SK-MEL-5 (cell line): ENCODE measurements at places on chromosomes 3 and 15. TPM values are rescaled to one million over a fixed set of nuclear protein-coding genes. Genes with fewer than 3 reads are reported as not detected.

GRCh38 chr15:70492240-70493177 lies 270.8 kb downstream of the UACA start:
- DNase-seq = peak; percentile 51

DNA sequence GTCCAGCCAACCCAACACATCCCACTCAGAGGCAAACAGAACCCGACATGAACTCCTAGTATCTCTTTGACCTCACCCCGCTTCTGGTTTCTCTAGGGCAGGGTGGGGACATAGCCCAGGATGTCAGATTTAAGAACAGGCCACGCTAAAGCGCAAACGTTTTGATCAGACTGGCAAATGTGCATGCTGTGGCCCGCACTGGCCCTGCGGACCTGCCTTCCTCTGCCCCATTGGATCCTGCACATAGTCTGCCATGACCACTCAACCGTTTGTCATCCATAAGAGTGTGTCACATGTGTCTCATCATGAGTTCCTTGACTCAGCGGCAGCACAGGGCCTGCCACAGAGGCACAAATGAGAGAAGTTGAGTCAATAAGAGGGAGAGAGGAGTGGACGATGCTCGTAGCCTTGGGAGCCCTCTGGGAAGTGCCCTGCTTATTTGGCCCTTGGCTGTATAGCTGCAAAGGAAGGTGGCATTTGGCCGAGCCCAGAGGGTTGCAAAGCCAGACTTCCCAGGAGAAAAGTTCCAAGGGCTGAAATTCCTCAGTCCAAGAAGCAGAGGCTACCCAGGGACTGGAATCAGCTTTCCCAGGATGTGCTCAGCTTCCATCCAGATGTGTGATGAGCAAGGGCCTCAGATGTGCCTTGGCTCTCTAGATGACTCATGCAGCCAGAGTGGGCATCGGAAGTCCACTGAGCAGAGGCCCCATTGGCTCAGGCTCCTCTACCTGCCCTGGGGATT lies 55.5 kb upstream of the SLCO2A1 start:
- DNase-seq = no peak

DNA sequence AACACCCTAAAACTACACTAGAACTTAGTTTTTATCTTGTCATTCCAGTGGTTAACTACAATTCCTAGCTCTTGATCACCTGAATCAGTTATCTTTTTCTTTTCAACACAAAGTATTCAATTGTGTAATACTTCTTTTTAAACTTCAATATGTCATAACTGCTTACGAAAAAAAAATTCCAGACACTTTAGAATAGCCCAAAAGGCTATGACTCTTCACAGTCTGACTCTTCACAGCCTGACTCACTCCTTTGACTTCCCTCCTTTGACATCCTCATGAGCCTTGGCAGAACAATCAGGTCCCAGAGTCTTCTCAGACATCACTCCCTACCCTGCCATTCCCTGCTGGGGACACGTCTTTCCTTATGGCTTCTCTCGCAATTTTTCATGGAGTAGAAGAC lies 727.1 kb downstream of the ROBO1 start:
- peak; percentile 29 for DNase-seq

DNA sequence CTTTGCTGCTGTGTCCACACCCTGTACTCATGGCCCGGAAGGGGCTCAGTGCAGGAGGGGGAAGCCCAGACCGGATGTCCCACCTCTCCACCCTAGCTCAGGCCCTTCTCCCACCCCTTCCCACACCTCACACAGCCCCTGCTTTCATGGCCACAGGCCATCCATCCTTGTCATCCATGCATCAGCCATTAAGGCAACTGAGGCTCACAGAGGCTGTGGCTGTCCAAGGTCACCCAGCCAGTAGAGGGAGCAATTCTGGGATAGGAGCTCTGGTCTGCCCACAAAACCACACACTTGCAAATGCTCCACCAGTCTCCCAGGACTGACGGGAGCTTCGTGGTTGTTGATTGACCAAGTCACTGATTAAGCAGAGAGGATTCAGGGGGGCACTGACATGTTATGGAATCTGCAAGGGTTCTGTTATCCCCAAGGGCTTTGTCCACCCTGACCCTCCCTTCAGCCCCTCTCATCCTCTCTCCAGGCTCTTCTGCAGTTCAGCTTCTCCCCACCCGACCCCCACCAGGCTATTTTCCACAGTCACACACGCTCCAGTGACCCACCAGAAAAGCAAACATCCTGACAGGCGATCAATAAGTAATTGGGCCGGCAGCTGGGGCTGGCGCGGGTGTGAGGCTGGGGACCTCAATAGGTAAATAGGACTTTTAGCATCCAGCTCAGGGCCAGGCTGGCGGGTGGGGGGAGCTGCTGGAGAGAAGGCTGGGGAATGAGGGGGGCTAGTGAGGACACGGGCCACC lies 15.1 kb downstream of the LINGO1 start:
- peak; percentile 74 for DNase-seq

- DNase-seq = no peak
These were observed 42.5 kb downstream of the CMTM6 start for GRCh38 chr3:32460031-32460749.

DIPK2A gene
- total RNA-seq = 11.5 and 15.2 TPM in 2 replicates

ANKUB1 gene
- total RNA-seq = 0.08 TPM in 1 of 2 replicates, not detected in the other
